HuH-7.5 (cell line): ENCODE measurements at places on chromosomes 5 and 9.

DNA sequence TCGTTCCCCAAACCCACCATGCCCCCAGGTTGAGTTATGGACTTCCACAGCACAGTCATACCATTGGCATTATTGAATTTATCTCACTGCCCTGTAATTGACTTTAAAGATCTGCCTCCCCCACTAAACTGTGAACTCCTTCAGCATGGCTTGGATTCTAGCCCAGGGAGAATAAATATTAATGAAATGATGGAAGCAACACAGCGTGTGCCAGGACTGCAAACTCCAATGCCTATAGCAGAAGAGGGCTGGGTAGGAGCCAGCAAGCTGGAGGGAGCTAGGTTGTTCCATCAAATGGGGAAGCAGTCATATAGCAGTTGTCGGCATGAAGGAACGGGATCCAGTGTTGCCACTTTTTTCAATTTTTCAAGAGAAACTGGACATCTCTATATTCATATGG lies 69.0 kb upstream of the MSX2 start:
- DNase-seq, result no peak

DNA sequence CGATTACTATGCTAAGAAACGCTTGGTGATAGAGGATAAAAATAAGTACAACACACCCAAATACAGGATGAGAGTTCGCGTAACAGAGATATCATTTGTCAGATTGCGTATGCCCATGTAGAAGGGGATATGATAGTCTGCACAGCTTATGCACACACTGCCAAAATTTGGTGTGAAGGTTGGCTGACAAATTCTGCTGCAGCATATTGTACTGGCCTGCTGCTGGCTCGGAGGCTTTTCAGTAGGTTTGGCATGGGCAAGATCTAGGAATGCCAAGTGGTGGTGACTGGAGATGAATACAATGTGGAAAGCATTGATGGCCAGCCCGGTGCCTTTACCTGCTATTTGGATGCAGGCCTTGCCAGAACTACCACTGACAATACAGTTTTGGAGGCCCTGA lies 208.4 kb downstream of the PDZD2 start:
- no peak for DNase-seq

- no peak for DNase-seq
Observed at GRCh38 chr9:31588756-31589155, 795.7 kb upstream of the ACO1 start.

DNA sequence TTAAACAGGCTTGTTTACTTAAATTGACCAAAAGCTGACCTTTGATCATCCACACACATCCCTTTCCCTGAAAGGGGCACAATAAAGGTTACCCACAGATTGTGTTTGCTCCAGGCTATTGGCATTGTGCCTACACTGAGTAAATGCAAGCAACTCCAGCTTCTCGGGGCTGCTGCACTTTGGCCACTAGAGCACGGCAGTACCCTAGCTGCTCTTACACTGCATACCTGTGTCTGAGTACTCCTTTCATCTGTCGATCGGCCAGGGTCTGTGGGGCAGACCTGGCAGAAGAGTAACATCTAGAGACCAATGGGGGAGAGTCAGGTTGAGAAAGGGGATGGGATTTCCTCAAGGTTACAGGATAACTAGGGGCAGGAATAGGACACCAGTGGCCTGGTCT lies 281.9 kb upstream of the NMUR2 start:
- no peak for DNase-seq

DNA sequence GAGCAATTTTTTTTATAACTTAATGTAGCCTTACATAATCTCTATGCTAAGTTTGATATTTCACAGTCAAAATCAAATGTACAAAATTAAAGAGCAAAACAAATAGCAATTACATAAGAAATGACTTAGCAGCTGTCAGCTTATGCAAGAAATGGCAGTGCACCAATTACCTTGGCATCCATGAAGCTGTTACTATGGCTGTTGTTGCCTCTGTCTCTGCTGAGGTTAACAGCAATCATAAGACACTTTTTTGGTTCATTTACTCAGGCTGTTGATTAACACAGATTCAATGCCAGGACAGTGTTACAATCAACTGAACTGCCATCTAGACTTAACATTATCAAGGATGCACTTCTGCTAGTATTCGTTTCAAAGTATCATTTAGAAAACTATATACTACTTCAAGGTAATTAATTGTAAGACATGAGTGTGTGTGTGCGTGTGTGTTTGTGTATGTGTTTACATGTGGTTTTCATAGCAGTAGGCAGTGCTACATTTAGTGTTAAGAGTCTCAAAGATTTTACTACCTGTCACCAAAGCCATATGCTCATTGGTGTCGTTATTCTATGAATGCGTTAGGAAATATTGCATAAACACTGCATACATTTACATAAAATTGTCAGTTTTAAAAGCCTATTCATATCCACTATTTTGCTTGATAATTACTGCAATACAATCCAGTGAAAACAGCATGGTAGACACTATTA lies 1084.2 kb upstream of the COX7C start:
- no peak for DNase-seq

DNA sequence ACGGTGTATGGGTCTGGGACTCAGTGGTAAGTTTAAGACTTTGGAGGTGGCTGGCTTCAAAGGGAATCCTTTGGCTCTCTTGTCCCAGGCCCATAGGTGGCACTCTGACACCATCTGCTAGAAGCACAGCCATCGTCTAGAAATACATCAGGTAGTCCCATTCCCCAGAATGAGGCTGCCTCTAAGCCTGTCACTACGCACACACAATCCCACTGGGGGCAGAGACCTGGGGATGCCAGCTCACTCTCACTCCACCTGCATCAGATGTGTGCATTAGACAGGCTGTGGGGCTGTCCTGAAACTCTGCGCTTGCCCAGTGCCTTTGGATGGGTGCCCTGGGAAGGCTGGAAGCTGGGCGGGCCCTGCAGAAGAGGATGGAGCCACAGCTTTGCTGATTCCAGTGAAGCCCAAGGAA lies 127.5 kb upstream of the PANK3 start:
- no peak for DNase-seq

GRCh38 chr5:155594270-155594669 lies 580.7 kb downstream of the KIF4B start:
- DNase-seq, result no peak
